Neuronal stem cell (in vitro differentiated cells): ENCODE measurements at places on chromosomes 7 and 10.

GRCh38 chr7:46123-46829, 146.1 kb upstream of the FAM20C start:
- H3K27ac ChIP-seq, result no peak overlapping the region
- no peak for DNase-seq
- no peak overlapping the region for H3K4me3 ChIP-seq

DNA sequence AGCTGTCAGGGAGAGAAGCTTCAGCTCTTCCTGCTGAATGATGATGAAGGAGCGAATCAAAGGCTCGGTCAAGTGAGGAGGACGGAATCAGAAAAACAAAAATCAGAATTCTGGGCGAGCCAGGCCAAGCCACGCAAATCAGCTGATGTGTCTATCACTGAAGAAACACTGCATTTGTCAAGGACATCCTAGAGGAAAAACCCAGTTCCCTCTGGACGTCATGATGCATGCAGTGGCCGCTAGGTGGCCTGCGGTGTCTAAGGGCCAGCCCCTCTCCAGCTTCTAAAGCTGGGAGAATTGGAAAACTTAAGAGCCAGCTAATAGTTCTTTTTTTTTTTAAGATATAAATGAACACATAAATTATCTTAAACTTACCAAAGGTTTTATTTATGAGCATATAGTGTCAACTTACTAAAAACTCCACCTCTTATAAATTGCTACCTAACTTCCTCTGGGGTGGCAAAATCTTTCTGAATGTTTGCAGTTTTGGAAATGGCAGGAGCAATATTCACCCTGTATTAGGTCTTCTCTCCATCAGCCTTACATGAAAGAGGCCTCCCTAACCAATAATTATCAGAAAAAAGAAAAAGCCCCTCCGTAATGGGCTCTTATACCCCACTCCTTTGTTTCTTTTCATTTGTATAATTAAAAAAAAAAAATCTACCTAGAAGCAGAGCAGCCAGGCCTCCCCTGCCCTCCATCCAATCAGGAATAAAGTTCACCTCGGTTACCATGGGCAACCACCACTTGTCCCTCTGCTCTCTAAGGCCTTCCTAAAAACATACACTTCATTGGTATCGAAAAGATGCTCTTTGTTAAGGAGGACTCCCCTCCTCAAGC, 186.8 kb downstream of the USP6NL start:
- H3K27ac ChIP-seq, result no peak overlapping the region
- H3K4me3 ChIP-seq, result no peak overlapping the region
- H3K4me1 ChIP-seq, result no peaks in the 10 kb centered on the region
- no peaks in the 10 kb centered on the region for H3K36me3 ChIP-seq
- peak; percentile 39 for DNase-seq
- no peaks in the 10 kb centered on the region for H3K27me3 ChIP-seq

GRCh38 chr7:15829691-15830090, 143.2 kb upstream of the MEOX2 start:
- no peaks in the 10 kb centered on the region for H3K4me1 ChIP-seq
- no peaks in the 10 kb centered on the region for H3K27me3 ChIP-seq
- no peaks in the 10 kb centered on the region for H3K36me3 ChIP-seq
- no peak for DNase-seq

DNA sequence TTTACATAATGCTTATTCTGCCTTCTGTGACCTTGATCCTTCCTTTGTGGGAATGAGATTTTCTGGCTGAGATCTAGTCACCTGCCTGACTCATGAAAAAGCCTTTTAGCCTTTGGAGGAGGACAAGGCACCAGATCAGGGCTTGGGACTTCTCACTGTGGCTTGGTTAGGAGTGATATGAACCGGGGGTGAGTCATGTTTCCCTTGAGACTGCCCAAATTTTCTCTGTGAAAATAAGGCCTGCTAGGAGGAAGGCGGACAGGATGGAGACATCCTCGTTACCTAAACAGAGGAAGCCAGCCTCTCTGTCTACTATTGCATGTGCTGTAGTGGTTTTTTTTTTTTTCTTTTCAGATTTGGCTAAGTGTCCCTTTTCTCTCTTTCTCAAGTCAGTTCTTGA, 57.8 kb downstream of the EVX1 start:
- no peak overlapping the region for H3K27ac ChIP-seq
- no peaks in the 10 kb centered on the region for H3K4me1 ChIP-seq
- no peak for DNase-seq
- no peak overlapping the region for H3K4me3 ChIP-seq
- no peaks in the 10 kb centered on the region for H3K36me3 ChIP-seq

- no peak overlapping the region for H3K27ac ChIP-seq
- no peaks in the 10 kb centered on the region for H3K4me1 ChIP-seq
- no peaks in the 10 kb centered on the region for H3K36me3 ChIP-seq
- DNase-seq, result no peak
Measured at GRCh38 chr7:95276114-95276513, 48.2 kb downstream of the PON1 start.

- H3K27me3 ChIP-seq, result no peaks in the 10 kb centered on the region
- no peak overlapping the region for H3K4me3 ChIP-seq
- no peak overlapping the region for H3K27ac ChIP-seq
- no peak for DNase-seq
- H3K36me3 ChIP-seq, result no peaks in the 10 kb centered on the region
Measured at GRCh38 chr7:136353287-136353686, 376.1 kb upstream of the MTPN start.

GRCh38 chr7:68185631-68186456, 1189.2 kb downstream of the TYW1 start:
- no peaks in the 10 kb centered on the region for H3K36me3 ChIP-seq
- no peak overlapping the region for H3K4me3 ChIP-seq
- no peaks in the 10 kb centered on the region for H3K27me3 ChIP-seq
- no peak overlapping the region for H3K27ac ChIP-seq
- H3K4me1 ChIP-seq, result no peaks in the 10 kb centered on the region

DNA sequence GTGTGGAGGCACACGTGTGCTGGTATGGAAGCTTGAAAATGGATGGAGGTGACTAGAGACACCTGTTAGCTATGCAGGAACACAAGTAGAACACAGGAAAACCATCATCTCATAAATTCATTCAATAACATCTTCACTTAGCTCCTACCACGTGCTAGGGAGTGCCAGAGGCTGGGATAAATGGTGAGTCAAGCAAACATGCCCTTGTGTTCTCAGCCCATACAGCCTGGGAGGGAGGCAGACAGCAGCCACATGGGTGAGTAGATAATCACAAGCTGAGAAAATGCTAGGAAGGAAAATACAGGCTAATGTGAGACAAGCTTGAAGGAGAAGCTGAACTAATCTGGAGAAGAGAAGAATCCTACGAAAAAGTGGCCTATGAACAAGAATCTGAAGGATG, 468.0 kb upstream of the ZMIZ1 start:
- no peaks in the 10 kb centered on the region for H3K4me1 ChIP-seq
- H3K27ac ChIP-seq, result no peak overlapping the region
- no peaks in the 10 kb centered on the region for H3K36me3 ChIP-seq
- H3K27me3 ChIP-seq, result no peaks in the 10 kb centered on the region
- no peak for DNase-seq

GRCh38 chr7:155558961-155559360, 12.6 kb upstream of the CNPY1 start:
- no peak overlapping the region for H3K4me3 ChIP-seq
- H3K36me3 ChIP-seq, result no peaks in the 10 kb centered on the region
- peaks cover 10% of the 10 kb centered on the region for H3K4me1 ChIP-seq
- H3K27ac ChIP-seq, result no peak overlapping the region
- no peak for DNase-seq

DNA sequence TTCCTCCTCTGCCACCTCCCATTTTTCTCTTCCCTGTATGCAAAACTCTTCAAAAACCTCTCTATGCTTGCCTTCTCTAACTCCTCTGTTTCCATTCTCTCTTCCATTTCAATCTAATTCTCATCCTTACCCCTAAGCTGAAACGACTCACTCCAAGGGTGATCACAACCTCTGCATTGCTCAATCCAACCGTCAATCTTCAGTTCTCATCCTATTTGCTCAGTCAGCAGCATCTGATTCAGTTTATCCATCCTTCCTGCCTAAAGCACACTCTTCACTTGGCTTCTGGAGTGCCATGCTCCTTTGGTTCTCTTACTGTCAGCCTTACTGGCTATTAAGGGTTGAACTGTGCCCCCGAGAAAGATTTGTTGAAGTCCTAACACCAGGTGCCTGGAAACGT, 163.5 kb upstream of the NEBL start:
- DNase-seq, result no peak
- H3K4me3 ChIP-seq, result no peak overlapping the region
- H3K4me1 ChIP-seq, result peaks cover 8% of the 10 kb centered on the region
- H3K27ac ChIP-seq, result no peak overlapping the region
- H3K36me3 ChIP-seq, result no peaks in the 10 kb centered on the region
- no peaks in the 10 kb centered on the region for H3K27me3 ChIP-seq

GRCh38 chr7:51314726-51315125, 1.9 kb downstream of the COBL start:
- H3K4me3 ChIP-seq, result no peak overlapping the region
- DNase-seq, result no peak
- peaks cover 1% of the 10 kb centered on the region for H3K4me1 ChIP-seq
- H3K36me3 ChIP-seq, result no peaks in the 10 kb centered on the region
- no peak overlapping the region for H3K27ac ChIP-seq

- no peaks in the 10 kb centered on the region for H3K4me1 ChIP-seq
- H3K27ac ChIP-seq, result no peak overlapping the region
- no peaks in the 10 kb centered on the region for H3K27me3 ChIP-seq
- no peak overlapping the region for H3K4me3 ChIP-seq
- no peak for DNase-seq
- H3K36me3 ChIP-seq, result no peaks in the 10 kb centered on the region
Measured at GRCh38 chr7:18754766-18755165, 259.2 kb downstream of the HDAC9 start.

DNA sequence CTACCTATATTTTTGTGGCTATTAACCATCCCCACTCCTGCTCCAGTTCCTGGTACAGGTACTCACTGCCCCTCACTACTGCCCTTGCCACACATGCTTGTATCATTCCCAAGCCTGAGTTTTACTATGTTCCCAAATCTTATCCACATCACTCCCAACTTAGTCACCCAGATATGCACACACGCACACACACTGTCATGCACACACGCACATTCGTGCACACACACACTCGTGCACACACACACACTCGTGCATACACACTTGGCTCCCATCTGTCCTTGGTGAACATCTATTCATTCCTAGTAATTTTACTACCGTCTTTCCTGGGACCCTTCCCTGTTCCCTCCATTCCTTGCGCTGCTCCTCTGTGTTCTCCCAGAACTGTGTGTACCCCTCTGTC, 287.2 kb upstream of the RNF32 start:
- H3K36me3 ChIP-seq, result no peaks in the 10 kb centered on the region
- H3K4me1 ChIP-seq, result no peaks in the 10 kb centered on the region
- H3K27me3 ChIP-seq, result no peaks in the 10 kb centered on the region

DNA sequence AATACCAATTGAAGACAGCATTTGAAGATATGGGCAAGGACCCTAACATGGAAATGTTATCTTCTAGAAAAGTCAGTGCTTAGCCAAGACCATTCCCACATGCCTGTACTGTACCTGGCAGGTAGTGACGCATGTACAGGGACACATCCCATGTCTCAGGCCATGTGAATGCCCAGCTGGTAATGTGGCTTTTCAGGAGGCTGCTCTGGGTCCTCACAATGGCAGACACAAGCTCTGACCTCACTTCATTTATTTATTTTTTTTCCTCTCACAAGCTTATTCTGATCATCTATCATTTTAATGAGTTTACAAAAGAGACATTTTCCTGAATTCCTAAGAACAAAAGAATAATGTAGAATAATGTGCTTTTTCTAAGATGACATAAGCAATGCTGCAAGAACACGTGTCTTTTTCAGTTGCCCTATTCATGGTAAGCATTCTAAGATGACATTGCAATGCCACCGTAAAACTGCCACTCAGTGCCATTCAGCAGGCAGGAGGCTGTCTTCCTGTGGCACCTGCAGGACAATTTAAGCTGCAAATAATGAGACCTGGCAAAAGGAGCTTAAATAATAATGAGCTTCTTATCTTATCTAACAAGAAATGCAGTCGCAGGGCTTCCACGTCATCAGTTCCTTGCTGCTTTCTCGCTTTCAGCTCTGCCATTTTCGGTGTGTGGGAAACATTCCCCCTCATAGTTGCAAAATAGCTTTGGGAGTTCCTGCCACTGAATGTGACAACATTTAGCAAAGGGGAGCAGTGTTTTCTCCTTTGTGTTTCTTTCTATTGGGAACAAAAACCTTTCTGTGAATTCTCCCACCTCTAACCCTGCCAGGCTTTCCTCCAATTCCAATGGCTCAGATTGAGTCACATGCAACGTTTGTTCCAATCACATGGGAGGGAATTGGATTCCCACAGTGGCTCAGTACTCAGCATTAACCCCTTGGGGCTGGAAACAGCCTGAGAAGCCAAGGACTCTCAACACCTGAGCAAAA, 113.0 kb downstream of the SEC23IP start:
- peak; percentile 42 for DNase-seq
- peaks cover 2% of the 10 kb centered on the region for H3K4me1 ChIP-seq
- H3K4me3 ChIP-seq, result no peak overlapping the region
- H3K27ac ChIP-seq, result peak overlapping the region; percentile 78
- H3K27me3 ChIP-seq, result no peaks in the 10 kb centered on the region

GRCh38 chr7:420142-421093, 99.2 kb downstream of the PDGFA start:
- H3K4me3 ChIP-seq, result no peak overlapping the region
- no peak overlapping the region for H3K27ac ChIP-seq
- H3K27me3 ChIP-seq, result no peaks in the 10 kb centered on the region
- no peaks in the 10 kb centered on the region for H3K36me3 ChIP-seq
- no peaks in the 10 kb centered on the region for H3K4me1 ChIP-seq
- no peak for DNase-seq

- no peaks in the 10 kb centered on the region for H3K36me3 ChIP-seq
- no peak overlapping the region for H3K27ac ChIP-seq
- no peak for DNase-seq
- H3K27me3 ChIP-seq, result no peaks in the 10 kb centered on the region
- no peak overlapping the region for H3K4me3 ChIP-seq
- H3K4me1 ChIP-seq, result no peaks in the 10 kb centered on the region
Measured at GRCh38 chr10:130066743-130067142, 43.9 kb downstream of the C10orf143 start.

DNA sequence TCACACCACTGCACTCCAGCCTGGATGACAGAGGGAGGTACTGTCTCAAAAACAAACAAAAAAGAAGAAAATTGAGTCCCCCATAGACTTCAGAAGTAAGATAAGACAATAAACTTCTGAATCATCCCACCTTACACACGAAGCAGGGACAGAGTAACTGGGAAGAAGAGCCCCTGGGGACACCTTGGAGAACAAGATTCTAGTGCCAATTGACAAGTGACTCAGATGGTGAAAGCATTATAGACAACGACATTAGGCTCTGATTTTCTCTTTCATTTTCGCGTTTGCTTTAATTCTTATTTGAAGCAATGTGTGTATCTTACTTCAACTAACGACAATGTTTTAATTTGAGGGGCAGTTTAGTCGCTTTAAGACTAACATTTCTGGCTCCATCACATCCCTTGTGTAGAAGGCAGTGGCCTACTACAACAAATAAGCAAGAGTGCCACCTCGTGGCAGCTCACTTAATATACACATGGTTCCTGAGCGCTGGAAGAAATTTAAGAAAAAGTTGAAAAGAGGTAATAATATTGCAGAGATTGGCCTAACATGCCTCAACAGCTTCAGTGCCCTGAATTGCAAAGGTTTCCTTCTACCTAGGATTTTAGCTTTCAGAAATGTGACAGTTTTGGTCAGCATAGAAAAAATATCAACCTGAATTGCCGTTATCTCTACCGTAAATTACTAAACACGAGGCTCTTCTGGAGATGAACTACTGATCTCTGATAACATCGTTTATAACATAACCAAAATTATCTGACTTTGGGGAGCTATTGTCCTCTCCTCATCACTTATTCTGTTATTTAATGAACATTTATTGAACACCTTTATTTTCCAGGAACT, 36.7 kb downstream of the ASNS start:
- no peaks in the 10 kb centered on the region for H3K27me3 ChIP-seq
- no peak overlapping the region for H3K4me3 ChIP-seq
- H3K4me1 ChIP-seq, result no peaks in the 10 kb centered on the region
- DNase-seq, result peak; percentile 63
- no peak overlapping the region for H3K27ac ChIP-seq
